Sigmoid colon (tissue), 7 donors: ENCODE measurements at places on chromosomes 3 and 15. TPM values are rescaled to one million over a fixed set of nuclear protein-coding genes. Genes with fewer than 3 reads are reported as not detected.

The GOLGA6D gene
- not detected for polyA plus RNA-seq

The SYNPR gene
- polyA plus RNA-seq = 0.32 TPM

The INKA1 gene
- polyA plus RNA-seq = 0.60 TPM

The CCDC54 gene
- not detected for polyA plus RNA-seq

The FSD2 gene
- not detected for polyA plus RNA-seq

The TGM5 gene
- polyA plus RNA-seq = not detected

The LRRC3B gene
- polyA plus RNA-seq = not detected

The TMEM207 gene
- not detected for polyA plus RNA-seq

The PLA2G4D gene
- polyA plus RNA-seq = not detected

The GOLGA8R gene
- not detected for polyA plus RNA-seq

The SLC6A1 gene
- polyA plus RNA-seq = not detected

The RUBCN gene
- polyA plus RNA-seq = 2.4 TPM

The TMEM212 gene
- not detected for polyA plus RNA-seq

The SFMBT1 gene
- 4.8 TPM for polyA plus RNA-seq

The FGD5 gene
- polyA plus RNA-seq = 5.5 TPM

The ATP2B2 gene
- polyA plus RNA-seq = 0.10 TPM

The GLDN gene
- polyA plus RNA-seq = not detected

The POLQ gene
- polyA plus RNA-seq = 2.0 TPM

The TERB2 gene
- not detected for polyA plus RNA-seq

The KBTBD8 gene
- polyA plus RNA-seq = 4.0 TPM

The SAXO2 gene
- 4.8 TPM for polyA plus RNA-seq

The LNP1 gene
- polyA plus RNA-seq = 0.69 TPM

The HIGD2B gene
- polyA plus RNA-seq = not detected

The NBEAL2 gene
- 88.0 TPM for polyA plus RNA-seq

The CLDN16 gene
- polyA plus RNA-seq = not detected

The KNG1 gene
- 1.2 TPM for polyA plus RNA-seq
